ENCODE measurements at places on chromosomes 7 and 10.

DNA sequence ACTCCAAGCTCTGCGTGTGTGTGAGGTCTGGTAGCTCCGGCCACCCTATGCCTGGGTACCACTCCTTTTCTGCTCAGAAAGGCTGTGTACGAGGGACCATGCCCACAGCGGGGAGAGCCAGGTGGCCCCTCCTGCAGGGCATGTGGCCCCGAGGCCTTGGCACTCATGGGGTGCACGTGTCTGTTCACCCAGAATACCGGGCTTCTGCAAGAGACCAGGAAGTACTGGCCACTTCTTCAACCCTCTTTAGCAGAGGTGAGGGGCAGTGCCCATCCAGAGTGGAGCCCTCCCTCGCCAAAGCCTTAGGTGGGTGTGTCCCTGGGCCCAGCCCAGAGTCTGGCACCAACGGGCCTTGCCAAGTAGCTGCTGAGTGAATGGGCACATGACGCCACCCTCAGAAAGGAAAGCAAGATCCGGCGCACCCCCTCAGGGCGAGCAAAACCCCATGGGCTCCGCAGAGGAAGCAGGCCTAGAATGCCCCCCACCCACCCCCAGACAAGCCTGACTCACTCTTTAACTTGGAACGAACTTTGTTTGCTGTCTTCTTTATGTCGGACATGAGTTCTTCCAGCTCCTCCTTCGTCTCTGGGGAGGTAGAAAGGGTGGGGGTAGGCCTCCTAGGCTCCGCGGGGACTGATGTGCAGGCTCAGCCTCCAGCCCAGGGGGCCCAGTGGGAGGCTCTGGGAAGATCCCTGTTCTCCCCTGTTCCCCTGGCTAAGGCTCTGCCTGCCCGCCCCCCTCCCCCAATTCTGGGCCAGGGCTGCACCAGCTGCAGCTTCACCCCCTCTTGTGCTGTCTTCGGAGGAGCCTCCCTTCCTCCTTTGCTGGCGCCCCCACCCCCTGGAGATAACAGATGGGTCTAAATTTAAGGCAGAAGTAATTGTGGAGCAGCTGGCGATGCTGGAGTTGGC lies 14.6 kb downstream of the STX1A start:
- DNase-seq: no peak

DNA sequence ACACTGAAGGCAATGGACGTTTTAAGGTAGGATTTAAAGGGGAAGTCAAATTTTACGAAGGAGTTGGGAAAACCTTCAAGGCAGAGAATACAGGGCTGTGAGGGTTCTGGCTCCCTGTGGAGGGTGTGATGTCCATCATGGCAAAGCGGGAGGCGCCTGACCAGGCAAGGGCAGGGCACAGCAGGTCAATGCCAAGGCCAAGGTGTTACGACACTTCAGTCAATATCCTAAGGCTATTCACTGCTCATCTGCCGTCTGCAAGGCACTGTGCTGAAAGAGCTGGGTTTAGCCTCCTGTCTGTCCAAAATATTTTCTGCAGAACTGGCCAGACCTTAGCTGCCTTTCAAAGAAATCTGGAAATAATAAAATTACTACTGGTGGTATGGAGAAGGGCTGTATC lies 297.9 kb upstream of the MGMT start:
- DNase-seq: no peak

- peak; percentile 22 for DNase-seq
These were observed 158.4 kb upstream of the NEBL start for GRCh38 chr10:21055339-21056135.

DNA sequence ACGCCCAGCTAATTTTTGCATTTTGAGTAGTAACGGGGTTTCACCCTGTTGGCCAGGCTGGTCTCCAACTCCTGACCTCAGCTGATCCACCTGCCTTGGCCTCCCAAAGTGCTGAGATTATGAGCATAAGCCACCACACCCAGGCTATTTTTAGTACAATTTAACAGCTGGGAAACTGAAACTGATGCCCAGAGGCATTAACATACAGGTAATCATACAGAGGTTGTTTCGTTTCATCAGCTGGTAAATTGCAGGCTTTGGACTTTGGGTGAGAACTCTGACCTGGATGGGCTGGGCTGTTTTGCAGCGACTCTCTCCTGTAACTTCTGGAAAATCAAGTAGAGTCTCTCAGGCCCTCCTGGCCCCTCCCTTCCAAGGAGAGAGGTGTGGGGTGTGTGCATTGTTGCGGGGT lies 6.2 kb upstream of the ACHE start:
- DNase-seq: no peak
